ENCODE measurements at places on chromosomes 5 and 9.
A peak's percentile ranks its signal among the peaks of the same experiment; 100 is the strongest.

DNA sequence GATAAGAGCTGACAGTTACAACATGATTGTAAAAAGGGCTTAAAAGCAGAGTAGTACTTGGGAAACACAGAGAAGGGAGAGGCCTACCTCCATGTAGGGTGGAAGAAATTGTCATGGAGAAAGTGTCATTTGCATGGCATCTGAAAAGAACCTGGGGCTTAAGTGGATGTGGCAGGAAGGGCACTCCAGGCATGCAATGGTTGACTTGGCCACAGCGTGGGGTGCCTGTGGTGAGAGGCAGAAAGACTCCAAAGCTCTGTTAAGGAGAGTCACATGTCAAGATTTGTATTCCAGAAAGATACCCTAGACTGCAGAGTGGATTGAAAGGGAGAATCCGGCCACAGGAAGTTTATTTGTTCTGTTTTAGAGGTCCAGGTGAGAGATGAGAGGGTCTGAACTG, 2.4 kb downstream of the POLR3G start:
- no peak for DNase-seq

GRCh38 chr9:85483208-85483607, 258.5 kb downstream of the AGTPBP1 start:
- no peak for DNase-seq

GRCh38 chr9:5947912-5948311, 57.2 kb downstream of the MLANA start:
- DNase-seq, result peak; percentile 15

GRCh38 chr5:135435467-135436330, 11.4 kb downstream of the DCANP1 start:
- DNase-seq, result no peak

Data from HEK293T (cell line).